Activated T-helper 17 cell treated with anti-CD3 and anti-CD28 coated beads, Interleukin-2, amount 50 U/mL, for 72 hours (primary cell): ENCODE measurements at places on chromosomes 13 and 19. TPM values are rescaled to one million over a fixed set of nuclear protein-coding genes. Genes with fewer than 3 reads are reported as not detected.

GRCh38 chr13:105389373-105389772 lies 1146.1 kb downstream of the EFNB2 start:
- no peak for ATAC-seq

DNA sequence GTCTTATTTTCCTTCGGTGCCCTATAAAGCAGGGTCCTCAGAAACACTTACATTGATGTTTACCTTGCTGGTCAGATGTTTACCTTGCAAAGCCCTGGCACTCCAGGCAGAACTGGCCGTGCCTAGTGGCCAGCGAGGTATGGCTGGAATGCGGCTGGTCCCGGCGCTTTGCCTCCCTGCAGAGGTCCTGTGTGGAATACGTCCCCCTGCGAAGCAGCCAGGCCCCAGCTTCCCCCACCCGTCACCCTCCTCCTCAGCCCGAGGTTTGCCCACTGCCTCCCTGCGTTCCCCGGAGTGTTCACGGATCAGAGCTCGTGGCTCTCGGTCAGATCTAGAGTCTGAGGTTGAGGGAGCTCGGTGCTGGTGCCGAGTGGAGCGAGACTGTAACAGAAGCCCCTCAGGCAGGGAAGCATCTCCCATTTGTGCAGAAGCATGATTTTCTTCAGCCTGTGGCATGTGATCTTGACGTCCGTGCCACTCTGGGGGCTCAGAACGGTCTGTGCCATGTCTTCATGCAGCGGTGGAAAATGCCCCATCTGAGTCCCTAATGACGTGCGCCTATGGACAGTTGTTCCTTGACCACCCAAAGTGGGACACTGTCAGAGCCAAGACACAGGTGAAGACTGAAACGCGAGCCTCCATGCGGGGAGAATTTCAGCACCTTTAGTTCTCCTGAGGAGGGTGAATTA lies 54.8 kb upstream of the SOX1 start:
- no peak for ATAC-seq

- no peak for ATAC-seq
Observed at GRCh38 chr13:42865768-42866102, 84.4 kb downstream of the FAM216B start.

DNA sequence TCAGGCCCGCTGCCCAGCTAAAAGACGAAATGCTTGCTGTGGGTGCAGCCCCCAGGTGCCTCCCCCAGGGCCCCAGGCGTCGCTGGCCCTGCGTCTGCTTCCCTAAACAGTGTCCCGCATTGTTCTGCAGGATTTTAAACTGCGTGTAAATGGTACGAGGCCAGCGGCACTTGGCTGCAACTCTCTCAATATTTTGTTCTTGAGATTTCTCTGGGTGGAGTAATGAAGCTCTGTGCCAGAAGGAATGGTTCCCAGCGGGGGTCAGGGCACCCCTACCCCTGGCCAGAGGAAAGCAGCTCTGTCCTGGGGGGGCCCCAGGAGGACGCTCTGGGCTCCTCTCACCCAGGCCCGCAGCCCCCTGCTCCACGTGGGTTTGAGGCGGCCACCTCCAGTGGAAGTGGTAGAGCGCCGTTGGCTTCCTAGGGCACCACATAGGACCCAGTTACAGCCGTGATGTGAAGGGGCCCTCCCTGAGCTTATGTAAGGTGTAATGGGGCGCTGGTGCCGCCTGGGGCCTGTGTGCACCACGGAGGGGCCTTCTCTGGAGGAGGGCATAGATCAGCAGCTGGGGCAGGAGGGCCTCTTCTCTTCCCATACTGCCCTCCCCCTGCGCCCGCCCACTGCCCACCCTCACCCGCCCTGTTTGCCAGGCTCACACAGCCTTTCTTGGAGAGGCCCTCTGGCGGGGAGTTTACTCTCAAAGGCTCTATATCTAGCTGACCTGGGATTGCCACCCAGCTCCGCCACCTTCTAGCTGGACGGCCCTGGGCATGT lies 19.8 kb downstream of the PAK4 start:
- ATAC-seq: no peak

DNA sequence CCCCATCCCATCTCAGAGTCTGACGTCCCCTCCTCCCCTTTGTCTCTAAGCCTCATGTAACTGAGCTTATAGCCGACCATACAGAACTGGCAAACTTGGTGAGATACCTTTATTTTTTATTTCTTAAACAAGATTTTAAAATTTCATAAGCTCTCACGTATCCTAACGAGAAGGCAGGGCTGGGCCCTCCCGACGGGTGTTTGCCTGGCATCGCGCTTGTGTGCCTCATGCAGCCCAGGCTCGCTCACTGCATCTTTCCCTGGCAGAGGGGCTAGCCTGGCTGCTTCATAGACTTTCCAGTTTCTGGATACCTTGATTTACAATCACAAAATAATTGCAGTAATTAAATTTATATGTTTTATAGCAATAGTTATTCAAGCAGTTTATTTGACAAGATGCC lies 69.0 kb downstream of the GGACT start:
- ATAC-seq: no peak

DNA sequence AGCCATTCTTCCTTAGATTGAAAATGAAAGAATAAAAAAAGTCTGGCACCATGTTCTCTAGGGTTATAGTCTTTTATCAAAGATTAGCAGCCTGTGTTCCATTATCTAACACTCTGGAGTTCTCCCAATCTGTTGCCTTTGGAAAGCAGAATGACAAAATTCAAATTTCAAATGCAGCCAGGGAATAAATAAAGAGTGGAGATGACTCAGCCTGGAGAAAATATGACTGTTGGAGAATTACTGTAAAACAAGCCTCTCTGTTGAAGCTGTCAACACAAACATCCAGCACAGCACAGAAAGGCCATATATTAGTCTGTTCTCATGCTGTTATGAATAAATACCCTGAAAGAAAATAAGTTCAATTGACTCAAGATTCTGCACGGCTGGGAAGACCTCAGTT lies 650.5 kb upstream of the SLC10A2 start:
- ATAC-seq: no peak

DNA sequence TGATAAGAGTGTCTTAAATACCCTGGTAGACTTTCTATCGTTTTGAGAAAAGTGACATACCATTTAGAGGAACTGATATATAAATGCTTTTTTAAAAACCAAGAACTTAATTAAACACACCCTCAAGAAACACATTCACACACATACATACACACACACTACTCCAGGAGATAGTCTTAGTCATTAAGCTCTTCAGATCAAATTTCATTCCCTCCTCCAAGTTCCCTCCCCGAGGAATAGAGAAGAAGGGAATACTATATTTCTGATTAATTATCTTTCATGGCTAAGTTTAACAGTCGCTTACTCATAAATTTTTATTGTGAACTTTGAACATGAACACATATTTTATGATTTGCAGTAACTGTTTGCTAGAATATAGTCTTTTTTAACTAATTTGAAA lies 1109.5 kb downstream of the SLITRK1 start:
- no peak for ATAC-seq

DNA sequence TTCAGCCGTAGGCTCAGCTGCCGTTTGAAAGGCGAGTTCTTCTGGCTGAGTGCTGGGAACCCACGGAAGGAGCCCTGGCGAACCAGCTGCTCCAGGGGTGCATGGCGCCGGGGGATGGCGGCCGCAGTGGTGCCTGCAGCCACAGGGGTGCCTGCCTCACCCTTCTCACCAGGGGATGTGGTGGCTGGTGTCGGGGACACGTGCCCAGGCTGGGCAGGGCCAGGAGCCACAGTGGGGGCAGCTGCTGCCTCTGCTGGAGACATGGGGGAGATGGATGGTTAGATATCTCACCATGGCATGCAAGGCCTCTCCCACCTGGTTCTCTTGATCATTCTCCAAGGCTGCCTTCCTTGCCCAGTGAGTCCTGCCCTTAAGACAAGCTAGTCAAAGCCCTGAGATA lies 17.1 kb downstream of the NUMBL start:
- ATAC-seq: no peak

DNA sequence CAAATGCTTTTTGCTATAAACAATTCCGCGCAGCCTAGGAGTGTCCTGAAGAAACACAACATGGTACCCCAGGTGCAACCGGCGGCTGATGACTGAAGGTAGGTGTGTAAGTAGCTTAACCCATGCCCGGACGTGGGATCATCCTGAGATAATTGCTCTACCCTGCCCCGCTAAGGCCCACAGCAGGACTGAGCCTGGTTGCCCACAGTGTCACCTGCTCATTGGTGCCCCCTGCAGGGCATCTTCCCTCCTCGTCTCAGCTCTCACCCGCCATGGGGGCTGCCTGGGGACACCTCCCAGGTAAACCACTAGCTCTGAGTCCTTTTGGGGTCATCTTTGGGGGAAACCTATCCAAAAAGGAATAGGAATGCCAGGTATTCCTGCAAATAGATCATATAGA lies 22.3 kb downstream of the TMEM161A start:
- peak; percentile 59 for ATAC-seq

GRCh38 chr13:94286581-94286980 lies 192.9 kb downstream of the DCT start:
- ATAC-seq: no peak

CLC gene
- not detected for total RNA-seq

CRLF1 gene
- total RNA-seq: not detected
